ENCODE measurements at places on chromosomes 7 and 10. TPM values are rescaled to one million over a fixed set of nuclear protein-coding genes. Genes with fewer than 3 reads are reported as not detected.

PAOX gene
- polyA plus RNA-seq, result 2.1 TPM

ARHGAP12 gene
- 17.4 TPM for polyA plus RNA-seq

DNA sequence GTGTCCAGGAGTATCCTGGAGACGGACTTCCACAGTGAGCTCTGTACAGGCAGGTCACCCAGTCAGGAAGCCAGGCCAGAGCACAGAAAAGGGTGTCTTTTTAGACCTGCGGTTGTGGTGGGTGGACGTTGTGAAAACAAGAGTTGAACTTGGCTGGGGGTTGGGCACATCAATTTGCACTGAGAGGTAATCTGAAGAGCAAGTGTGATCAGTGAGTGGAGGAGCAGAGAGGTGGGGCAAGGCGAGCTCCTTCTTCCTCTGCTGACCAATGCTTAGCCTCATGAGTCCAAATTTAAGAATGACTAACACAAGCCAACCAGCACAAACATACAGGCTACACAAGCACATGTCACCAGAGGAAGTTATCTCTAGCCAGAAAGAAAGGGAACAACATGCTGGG is 310.8 kb downstream of the TCERG1L start:
- DNase-seq, result no peak

DNA sequence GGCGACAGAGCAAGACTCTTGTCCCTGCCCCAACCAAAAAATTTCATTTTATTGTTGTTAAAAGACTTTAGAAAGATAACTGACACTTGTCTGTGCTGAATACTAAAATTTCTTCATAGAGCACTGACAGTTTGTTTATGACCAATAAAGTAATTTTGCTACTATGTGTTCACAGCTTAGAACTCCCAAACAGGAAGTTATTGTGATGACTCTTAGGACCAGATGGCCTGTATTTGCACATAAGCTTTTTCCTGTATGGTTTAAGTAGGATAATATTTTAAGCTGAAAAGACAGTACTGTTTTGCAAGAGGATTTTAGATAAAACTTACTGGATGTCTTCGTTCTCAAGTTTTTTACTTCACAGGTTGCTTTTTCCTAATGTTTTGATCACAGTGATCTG is 80.7 kb downstream of the MMRN2 start:
- no peak for DNase-seq

C10orf105 gene
- not detected for polyA plus RNA-seq

DNA sequence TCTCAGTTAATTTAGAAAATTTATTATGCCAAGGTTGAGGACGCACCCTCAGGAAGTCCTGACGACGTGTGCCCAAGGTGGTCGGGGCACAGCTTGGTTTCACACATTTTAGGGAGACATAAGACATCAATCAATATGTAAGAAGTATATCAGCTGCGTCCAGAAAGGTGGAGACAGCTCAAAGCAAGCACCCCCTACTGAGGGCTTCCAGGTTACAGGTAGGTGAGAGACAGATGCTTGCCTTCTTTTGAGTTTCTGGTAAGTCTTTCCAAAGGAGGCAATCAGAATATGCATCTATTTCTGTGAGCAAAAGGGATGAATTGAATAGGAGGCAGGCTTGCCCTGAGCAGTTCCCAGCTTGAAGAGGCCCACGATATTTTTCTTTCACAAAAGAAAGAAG is 614.3 kb downstream of the XPNPEP1 start:
- no peak for DNase-seq

DNA sequence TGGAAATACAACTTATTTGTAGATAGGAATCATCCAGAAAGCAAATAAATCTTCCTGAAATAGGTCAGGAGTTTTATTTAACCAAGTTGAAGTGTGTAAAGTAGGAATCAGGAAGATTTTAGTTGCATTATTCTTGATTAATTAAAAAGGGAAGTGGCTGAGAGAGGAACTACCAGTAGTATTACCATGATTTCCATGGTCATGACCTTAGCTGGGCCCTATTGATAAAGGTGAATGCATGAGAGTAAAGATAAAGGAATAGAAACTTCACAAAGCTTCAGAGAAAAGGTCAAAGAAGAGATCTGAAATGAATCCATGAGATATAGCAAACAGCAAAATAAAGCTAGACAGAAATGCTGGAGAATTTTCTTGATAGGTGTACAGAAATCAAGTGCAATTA is 46.2 kb upstream of the DLX6 start:
- DNase-seq, result no peak

DNA sequence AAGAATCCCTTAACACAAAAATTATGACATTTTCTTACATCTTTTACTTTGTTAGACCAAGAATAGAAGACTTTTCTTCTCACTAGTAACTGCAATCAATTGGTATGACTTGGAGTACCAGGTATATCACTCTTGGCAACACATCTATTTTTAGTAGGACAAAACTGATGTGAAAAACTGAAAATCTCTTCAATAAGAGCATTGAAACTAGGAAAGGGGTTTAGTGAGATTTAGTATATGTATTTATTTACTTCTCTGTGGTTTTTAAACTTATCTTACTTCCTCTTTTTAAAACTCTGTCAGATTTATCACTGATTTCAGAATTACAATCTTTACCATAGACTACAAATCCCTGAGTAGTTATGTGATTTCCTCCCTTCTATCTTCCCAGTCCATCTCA is 366.2 kb downstream of the PCDH15 start:
- no peak for DNase-seq

- DNase-seq, result no peak
Measured at GRCh38 chr7:82678716-82679115, 235.1 kb upstream of the CACNA2D1 start.

ANKRD1 gene
- 4.1 TPM for polyA plus RNA-seq

GRCh38 chr7:79531905-79532664 is 78.6 kb upstream of the MAGI2 start:
- no peak for DNase-seq

LDB1 gene
- polyA plus RNA-seq, result 42.8 TPM

GRCh38 chr10:84542522-84543490 is 214.4 kb downstream of the CCSER2 start:
- no peak for DNase-seq

- no peak for DNase-seq
Measured at GRCh38 chr7:75946207-75946855, 31.4 kb downstream of the POR start.

COX15 gene
- 10.0 TPM for polyA plus RNA-seq

DNA sequence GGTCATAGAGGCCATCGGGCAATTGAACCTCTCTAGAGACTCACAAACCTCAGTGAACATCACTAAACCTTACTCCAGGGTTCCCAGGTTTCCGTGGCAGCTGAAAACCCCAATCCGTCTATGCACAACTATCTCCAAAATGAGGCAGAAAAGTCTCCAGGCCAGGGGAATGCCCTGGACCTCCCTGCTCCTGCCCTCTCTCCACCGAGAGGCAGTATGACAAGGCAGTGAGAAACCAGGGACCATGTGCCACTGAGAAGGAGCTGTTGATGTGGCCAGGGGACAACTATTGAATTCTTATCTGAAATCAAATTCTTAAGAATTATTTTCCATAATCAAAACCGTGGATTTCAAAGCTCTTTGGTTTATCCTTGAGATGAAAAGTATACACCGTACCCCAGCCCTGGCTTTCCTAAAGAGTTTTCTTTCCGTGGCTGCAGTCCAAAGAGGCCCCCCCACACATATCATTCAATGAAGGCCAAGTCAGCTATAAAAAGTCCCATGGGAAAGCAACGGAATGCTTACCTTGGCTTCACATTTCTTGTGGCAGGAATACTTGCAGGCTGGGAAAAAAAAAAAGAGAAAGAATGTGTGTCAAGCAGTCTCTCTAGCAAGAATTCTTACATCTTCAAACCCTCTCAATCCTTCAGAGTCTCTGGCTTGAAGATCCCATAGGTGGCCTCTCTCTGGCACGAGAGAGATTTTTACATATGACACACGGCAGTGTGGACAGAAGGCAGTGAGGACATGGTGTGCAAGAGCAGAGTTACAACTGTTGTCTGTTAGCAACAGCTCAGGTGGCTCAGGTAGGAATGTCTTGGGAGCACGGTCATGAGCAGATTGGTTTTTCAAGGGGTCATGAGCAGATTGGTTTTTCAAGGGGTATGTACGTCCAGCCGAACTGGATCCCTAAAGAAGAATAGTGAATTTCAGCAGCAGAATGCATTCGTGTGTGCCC is 75.2 kb downstream of the TNS3 start:
- peak; percentile 75 for DNase-seq

YKT6 gene
- polyA plus RNA-seq, result 47.2 TPM

GRCh38 chr10:32269343-32270100 is 77.4 kb downstream of the EPC1 start:
- no peak for DNase-seq

DNA sequence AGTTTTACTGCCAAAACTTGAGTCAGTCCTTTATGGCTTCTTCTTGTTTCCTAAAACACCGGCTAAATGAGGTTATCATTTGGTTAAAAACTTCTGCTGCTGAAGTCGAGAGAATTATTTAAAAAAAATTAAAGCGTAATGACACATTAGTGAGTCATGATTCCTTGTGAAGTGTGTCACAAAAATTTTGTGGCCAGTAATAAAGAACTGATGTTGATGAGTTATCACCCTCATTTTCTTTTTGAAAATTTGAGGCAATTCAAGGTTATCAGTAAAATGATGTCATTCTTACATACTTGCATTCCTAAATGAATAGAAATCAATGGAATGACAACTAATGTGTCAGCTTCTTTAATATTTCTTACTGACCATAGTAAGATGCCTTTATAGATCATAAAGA is 427.4 kb downstream of the SORCS3 start:
- DNase-seq, result no peak

GRCh38 chr10:55449981-55450380 is 649.0 kb upstream of the PCDH15 start:
- no peak for DNase-seq

GRCh38 chr10:70557086-70557845 is 45.3 kb downstream of the PRF1 start:
- DNase-seq, result peak; percentile 61

DNA sequence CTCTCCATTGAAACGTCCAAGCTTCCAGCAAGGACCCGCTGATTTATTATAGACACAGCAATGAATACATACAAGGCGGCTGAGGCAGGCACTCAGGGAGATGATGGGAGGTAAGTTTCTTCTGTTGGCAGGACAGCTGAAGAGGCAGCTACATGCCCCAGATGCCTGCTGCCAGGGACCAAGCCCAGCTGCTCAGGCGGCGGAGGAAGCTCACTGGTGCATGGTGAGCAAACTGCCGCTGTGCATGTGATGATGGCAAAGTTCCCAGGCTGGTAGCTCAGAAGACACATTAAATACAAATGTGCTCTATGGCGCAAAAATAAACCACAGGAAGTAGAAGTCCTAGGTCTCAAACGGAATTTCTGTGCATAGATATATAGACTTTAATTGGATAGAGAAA is 2.3 kb downstream of the DNTT start:
- DNase-seq, result peak; percentile 79

DNA sequence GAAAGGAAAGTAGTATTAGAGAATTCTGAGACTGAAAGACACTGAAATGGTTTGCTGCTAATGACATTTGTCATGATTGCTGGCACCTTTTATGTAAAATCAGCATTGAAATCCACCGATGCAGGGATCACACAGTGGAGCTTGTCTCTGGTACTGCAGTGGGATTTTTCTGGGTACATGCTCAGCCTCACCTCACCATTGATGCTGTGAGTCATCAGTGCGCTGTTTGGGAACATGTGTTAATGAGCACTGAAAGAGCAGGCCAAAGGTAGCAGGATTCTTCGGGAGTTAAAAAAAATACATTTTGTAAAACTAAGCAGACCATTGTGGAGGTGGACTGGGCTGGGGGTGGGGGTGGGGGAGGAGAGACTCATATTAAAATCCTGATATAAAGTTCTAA is 174.9 kb downstream of the CREB5 start:
- DNase-seq, result no peak

GRCh38 chr7:128025380-128025779 is 5.9 kb downstream of the LRRC4 start:
- no peak for DNase-seq

FBXO24 gene
- polyA plus RNA-seq, result 1.2 TPM

CLCN1 gene
- polyA plus RNA-seq, result not detected

DNA sequence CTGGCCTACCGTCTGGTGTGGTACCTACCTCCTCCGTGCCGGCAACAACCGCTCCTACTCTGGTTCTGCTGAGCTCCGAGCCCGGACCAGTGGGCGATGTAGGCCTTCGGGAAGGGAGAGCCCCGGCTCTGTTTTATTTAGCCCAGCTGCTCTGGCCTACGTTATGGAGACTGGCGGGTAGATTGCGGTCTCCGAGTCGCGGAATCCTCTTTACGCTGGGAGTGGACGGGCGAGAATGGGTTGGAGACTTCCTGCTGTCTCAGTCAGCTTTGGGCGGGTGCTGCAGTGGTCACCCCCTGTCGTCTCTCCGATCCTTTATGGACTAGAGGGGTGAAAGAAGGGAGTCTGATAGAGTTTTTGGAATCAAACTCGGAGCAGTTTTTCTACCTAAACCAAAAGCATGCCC is 406 bp downstream of the CBLL1 start:
- no peak for DNase-seq

RTKN2 gene
- 0.13 TPM for polyA plus RNA-seq

OR2A1 gene
- 0.50 TPM for polyA plus RNA-seq

DNA sequence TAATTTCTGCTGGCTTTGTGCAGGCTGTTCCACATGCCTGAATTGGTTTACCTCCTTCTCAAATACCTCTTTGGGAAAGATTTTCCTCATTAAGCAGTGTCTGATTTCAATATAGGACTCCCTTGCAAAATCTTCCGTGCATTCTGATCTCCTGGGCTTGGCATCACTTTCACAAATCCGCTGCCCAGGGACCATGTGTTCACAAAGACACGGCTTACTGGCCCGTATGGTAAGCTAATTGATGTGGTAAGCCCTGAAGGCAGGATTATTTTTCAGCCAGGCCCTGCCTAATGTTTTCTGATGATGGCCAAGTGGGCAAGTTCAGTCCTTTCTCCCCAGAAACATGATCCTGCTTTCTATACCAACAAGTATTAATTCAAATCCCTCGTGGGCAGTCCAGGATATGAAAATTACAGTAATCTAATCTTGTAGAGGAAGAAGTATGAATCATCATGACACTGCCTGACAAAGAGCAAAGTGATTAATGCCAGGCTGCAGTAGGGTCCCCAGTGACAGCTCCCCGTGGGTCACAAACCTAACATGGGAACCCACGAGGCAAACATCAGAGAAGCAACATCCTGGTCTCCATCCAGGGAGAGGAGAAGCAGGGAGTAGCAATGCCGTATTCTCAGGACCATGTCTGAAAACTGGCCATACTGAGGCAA is 11.6 kb upstream of the SVIL start:
- DNase-seq, result no peak

- DNase-seq, result no peak
Measured at GRCh38 chr7:151339651-151340382, 1.8 kb upstream of the NUB1 start.

DNA sequence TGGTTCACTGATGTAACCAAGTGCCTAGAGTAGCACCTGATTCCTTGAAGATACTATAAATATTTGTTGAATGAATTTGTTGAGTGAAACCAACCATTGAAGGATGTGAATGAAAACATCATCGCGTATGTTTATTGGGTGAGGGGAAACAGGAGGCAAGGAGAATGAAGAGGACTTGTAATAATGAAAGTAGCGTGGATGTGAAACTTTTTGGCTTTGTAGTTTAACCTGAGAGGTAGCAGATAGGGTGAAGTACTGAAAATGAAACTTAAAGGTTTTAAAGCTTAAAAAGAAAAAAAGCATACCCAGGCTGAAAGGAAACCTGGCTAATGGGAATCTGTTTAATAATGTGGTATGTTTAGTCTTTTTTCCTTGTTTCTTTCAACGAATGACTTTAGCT is 5.2 kb downstream of the CCNY start:
- DNase-seq, result no peak

EEPD1 gene
- 100 TPM for polyA plus RNA-seq
